ENCODE measurements at places on chromosomes 3 and 15.

DNA sequence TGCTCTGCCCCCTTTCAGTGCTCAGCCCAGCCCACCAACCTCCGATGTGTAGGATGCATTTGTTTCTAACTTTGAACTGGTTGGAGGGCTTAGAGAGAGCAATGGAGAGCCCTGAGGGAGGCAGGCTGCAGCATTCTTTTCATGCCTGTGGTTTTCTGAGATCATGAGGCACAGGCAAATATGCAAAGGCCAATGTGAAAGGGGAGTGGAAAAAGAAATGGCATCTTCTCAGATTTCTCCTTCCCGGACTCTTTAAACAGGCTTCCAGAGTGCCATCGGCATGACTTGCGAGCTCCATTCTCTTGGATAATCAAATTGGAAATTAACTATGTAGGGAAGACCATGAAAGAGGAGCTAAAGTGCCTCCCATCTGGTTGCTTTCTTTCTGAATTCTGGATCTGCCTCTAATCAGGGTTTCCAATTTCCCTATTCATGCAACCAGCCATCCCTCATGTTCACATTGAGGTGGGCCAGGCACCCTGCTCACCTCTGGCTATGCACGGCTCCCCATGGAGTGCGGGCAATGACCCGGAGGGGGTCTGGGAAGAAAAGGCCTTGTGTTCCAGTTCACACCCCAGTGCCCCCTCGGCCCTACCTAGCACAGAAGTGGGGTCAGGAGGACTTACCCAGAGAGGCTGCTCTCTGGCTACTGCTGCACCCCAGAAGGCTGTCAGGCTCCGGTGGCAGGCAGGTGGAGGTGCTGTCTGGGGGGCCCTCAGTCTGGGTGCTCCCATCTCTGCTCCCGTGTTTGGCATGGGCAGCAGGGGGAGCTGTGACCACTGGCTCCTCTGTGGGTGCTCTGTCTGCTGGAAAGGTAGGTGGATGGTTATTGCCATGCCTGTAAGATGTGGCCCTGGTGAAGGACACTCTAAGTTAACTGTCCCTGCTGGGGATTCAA, 16.1 kb downstream of the AMOTL2 start:
- no peak for DNase-seq

DNA sequence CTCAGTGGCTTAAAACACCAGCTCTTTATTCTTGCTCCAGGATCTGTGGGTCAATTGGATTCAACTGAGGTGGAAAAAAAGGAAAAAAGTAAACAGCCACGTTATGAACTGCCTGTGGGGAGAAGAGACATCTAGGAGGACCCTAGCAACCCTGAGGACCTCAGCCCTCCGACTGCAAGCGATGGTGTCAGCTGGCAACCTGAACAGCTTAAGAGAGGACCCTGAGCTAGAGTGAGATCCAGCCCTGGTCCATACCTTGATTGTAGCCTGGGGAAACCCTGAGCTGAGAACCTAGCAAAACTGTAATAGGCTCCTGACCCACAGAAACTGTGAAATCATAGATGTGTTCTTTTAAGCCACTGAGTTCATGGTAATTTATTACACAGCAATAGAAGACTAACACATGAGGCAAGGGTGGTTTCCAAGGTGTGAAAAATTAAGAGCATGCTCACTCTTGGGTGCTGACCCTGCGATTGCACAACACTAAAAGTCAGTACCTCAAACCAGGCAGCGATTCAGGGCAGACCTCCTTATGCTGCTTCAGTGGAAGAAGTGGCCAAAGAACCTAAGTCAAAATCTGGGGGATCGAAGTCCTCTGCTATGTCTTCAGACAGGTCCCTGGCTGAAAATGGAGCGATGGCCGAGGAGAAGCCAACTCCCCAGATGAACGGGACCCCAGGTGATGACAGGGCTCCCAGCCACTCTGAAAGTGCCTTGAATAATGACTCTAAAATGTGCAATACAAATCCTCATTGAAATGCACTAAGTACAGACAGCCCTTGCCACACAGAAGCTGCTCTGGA, 57.7 kb downstream of the GASK1A start:
- DNase-seq: no peak

GRCh38 chr3:125694761-125695294, 99.5 kb upstream of the OSBPL11 start:
- DNase-seq: no peak

GRCh38 chr3:142279965-142280590, 54.7 kb upstream of the GK5 start:
- DNase-seq: peak; percentile 13

DNA sequence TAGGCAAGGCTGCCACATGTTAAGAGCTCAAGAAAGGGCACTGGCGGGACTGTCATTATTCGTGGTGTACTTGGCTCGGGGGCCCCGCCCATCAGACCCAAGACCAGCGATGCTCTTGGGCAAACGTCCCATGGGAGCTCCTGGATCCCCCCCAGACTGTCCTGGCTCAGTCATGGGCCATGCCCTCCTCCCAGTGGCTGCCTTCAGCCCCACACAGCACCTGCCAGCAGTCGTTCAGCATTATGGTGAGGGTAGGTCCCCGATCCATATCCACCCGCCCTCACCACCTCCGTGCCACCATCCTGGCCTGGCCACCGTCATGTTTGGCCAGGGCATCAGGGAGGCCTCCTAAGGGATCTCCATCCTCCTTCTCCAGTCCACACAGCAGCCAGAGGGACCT, 51.4 kb upstream of the IQSEC1 start:
- DNase-seq: no peak

GRCh38 chr3:127040216-127040615, 57.3 kb downstream of the PLXNA1 start:
- DNase-seq: no peak

GRCh38 chr15:101004500-101004899, 85.3 kb downstream of the LRRK1 start:
- DNase-seq: no peak

DNA sequence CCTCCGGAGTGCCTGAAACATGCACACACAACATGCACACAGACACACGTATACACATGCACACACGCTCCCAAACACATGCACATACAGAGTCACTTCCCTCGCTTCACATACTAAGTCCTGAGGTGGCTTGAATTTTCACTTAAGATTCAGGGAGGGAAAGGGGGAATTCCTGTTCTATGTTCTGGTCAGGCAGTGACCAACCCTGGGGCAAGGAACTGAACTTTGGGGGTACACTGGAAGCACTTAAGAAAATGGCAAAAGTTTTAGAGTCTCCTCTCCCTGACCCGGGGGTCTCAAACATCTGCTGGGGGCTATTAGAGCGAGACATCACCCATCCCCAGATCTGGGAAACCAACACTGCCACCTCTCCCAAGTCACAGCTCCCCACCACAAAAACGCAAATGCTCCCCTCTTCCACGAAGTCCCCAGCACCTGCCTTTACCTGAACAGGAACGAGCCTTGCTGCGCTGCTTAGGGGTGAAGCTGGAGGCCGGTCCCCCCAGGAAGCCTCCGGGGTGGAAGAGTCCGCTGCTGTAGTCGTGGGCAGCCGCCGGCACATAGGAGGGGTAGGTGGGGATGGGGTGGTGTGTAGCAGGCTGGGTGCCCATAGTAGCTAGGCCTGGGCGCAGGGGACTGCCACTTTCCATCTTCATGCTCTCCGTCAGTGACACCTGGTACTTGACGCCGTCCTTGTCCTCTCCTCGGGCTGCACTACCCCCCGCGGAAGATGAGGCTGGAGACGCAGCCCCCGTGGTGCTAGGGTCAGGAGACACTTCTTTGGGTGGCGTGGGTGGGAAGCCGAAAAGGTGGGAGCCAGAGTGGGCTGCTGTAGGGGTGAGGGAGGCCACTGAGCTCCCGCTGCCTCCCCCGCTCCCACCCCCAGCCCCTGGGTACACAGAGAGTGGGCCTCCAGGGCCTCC, 7.5 kb downstream of the GATA2 start:
- no peak for DNase-seq

GRCh38 chr15:39736412-39737195, 46.0 kb downstream of the FSIP1 start:
- no peak for DNase-seq

GRCh38 chr3:98209244-98209643, 42.7 kb downstream of the OR5H15 start:
- DNase-seq: no peak

- DNase-seq: no peak
These were observed 7.7 kb downstream of the SLCO3A1 start for GRCh38 chr15:91861223-91861622.

GRCh38 chr3:58581328-58582091, 4.3 kb upstream of the FAM107A start:
- peak; percentile 21 for DNase-seq

DNA sequence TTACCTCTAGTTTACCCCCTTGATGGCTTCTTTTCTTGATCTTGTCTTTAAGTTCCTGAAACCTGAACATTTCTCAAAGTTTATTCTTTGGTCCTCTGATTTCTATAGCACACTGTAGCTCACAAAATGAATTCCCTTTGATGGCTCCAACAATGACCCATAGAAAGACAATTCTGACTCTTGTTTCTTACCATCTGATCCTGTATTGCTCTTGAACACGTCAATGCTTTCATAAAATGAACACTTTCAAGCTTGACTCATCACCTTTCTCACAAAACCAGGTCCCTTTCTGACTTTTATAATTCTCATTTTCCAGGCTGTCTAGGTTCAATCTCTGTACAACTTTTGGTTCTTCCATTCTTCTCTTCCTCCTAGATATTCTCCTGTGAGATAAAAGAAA, 5.7 kb upstream of the GAP43 start:
- no peak for DNase-seq

DNA sequence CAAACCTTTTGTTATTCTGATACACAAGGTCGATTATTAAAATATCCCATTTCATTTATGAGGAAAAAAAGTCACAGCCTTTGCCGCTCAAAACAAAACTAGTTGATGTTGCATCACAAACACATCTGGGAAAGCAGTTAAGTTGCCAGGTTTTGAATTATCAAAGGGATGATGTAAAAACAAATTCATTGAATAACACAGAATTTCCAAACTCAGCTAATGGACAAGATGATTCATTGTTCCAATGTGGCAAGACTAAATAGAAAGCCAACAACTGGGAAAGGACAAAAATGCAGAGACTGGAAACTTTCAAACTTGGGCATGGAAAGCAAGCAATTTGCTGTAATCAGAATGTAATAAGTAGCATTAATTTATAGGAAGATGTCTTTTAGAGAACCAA, 610.0 kb upstream of the ZNF385D start:
- no peak for DNase-seq

- DNase-seq: no peak
These were observed 261.4 kb upstream of the C2CD4B start for GRCh38 chr15:62426387-62426956.

- no peak for DNase-seq
These were observed 95.9 kb downstream of the FAM43A start for GRCh38 chr3:194781617-194782016.

- no peak for DNase-seq
These were observed 110.8 kb downstream of the TIGIT start for GRCh38 chr3:114404590-114404989.

DNA sequence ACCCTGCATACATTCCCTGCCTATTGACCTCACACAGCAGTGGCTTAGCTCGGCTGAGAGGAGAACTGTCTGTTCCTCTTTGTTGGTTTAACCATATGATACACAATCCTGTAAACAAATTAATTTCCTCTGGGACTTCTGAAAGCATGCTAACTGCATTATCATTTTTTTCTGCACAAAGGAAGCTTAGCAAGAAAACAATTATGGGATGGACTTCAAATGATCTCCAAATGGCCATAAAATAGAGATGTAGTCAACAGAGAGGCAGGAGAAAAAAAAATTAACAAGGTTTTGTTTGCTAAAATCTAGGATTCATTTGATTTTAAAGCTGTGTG, 14.4 kb upstream of the TMC3 start:
- DNase-seq: no peak

GRCh38 chr3:136778865-136779264, 26.7 kb upstream of the STAG1 start:
- DNase-seq: no peak

DNA sequence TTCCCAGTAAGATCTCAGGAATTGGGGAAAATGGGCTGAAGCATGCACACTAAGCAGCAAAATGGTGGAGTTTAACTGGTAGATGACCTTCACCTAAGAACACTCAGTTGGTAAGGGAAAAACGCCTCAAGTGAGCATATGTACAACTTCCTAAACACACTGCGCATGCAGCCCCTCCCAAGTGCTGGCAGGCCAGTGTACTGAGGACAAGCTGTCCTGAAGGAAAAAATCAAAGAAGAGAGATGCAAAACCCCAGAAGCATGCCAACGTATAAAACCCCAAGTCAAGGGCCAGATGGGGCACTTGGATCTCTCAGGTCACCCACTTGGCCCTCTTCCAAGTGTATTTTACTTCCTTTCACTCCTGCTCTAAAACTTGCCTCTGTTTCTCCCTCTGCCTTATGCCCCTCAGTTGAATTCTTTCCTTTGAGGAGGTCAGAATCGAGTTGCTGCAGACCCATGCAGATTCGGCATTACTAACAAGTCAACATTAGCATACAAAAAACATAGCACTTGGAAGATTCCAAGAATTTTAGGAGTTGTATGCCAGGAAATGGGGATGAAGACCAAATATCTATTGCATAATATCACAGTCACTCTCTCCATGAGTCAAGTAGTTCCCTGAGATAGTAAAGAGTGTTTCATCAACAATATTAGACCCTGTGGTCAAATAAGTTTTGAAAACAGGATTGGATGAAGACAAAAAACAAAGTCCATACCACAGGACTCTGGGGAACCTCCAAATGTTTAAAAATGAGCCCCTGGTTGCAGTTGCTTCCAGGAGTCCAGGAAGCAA, 10.8 kb upstream of the FYCO1 start:
- DNase-seq: no peak

DNA sequence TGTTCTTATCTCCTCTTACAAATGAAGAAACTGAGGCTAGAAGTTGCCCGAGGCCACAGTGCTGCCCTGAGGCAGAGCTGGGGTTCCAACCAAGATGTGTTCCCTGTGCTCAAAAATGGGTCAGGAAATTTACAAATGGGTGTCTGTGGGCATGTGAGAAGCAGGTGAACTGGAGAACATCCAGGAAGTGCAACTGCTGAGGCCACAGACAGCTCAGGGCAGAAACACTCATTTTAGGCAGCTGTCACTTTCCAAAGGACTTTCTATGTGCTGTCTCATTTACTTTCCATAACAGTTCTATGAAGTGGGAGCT, 47.2 kb upstream of the ATP2B2 start:
- DNase-seq: no peak

DNA sequence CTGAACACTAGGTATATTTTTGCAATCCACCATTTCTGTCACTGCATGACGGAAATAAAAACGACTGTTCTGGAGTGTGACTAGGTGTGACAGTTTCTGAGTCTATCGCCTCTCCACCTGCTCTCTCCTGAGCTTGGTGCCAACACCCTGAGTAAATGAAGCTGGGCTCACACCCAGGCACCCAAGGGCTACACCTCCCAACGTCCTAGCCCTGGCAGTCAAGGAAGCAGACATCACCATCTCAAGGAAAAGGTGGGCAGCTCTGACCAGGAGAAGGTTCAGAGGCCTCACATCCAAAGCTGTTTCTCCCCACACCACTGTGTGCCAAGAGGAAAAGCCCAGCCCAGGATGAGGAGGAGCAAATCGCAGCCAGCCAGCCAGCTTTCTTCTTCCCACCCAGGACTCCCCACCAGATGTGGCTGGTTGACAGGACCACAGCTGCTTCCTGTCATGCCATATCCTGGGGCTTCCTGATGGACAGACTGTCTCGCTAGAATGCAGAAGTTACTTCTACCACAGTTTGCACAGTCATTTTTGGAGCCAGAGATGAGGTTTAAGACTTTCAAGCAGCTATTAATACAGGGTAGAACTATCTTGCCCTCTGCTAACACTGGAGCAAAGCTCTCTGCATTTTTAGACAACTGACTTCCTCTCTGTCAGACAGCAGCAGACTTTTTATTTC, 3.3 kb downstream of the SCAMP2 start:
- no peak for DNase-seq
